GM20000 (cell line): ENCODE measurements at places on chromosomes 12 and 14.

DNA sequence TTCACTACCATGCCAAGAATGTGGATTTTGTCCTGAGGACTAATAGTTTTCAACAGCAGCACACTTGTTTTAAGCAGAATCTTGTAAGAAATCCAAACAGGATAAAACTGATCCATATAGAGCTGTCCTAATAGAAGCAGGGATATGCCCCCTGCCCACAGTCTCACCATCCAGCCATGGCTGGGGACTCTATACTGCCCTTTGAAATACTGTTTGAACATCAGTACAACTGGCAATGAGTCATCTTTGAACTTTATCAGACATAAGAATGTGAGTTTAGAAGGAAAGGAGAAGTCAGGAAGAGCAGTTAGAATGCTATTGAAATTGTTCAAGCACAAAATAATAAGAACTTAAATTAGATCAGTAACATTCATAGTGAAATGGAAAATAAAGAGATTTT is 3.8 kb upstream of the C12orf42 start:
- no peak for DNase-seq

GRCh38 chr12:119069147-119069642 is 87.9 kb downstream of the SRRM4 start:
- DNase-seq: no peak

- peak; percentile 57 for DNase-seq
Measured at GRCh38 chr14:50083467-50084337, 32.7 kb downstream of the VCPKMT start.

DNA sequence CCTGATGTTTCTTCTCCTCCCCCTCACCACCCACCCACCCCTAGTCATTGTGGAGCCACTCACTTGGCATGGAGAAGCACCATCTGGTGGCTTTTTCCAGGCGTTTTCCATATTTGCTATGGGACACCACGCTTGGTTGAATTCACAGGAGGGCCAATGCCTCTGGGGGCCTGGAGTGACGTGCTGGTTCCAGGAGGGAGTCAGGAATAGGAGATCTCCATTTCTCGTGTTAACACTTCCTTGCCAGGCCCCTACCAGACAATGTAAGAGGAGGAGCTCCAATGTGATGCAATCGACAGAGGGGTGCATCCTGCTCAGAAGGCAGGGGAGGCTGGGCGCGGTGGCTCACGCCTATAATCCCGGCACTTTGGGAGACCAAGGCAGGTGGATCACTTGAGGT is 21.6 kb upstream of the TESC start:
- no peak for DNase-seq

DNA sequence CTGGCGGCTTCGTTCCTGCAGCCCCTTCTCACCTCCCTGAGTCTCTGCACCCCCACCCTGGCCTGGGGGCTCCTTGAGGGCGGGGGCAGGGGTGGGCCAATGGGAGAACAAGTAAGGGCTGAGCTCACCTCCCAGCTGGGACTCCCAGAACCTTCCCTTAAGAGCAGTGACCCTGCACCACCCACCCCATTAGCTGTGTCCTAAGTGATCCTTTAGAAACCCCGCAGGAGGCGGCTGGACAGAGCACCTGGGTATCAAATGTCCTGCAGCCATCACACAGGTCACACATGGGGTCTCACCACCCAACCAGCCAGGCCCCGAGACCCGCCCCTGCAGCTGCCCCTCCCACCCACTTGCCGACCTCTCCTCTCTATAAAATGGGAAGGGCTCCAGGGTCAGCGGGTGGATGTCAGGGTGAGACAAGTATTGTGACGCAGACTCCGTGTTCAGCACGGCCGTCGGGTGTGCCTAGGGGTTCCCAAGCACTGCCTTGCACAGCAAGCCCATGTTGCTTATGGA is 151.2 kb upstream of the C14orf180 start:
- DNase-seq: no peak

DNA sequence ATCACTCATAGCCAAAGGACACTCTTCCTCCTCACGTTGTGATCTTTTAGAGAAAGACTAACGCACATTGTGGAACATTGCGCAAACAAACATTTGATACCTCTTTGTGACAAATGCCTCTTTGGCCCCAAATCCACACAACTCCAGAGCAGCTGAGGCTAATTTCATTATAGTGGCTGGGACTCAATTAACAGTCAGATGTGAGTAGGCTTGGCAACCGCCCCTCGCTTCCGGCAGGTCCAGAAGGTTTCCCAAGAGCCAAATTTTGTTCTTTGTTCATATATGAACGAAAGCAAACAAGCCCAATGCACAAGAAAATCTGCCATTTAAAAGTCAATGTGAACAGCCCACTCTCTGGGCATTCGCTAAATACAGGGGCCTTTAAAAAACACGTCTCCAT is 273.9 kb downstream of the GLT1D1 start:
- no peak for DNase-seq

DNA sequence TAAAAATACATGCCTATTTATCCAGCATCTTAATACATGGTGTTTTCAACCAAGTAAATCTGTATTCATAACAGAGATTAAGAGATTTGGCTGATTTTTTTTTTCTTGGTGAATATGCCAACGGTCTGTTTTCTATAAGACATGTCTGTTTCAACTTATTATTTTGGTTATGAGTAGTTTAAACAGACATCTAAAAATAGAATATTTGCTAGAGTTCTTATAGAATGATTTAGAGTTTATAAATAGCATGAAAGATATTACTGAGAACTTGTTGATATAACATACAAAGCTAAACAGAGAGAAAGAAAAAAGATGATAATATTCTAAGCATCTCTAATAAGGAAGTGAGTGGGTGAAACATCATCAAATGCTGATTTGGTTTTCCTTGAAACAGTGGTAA is 199.9 kb downstream of the CCDC91 start:
- DNase-seq: no peak

DNA sequence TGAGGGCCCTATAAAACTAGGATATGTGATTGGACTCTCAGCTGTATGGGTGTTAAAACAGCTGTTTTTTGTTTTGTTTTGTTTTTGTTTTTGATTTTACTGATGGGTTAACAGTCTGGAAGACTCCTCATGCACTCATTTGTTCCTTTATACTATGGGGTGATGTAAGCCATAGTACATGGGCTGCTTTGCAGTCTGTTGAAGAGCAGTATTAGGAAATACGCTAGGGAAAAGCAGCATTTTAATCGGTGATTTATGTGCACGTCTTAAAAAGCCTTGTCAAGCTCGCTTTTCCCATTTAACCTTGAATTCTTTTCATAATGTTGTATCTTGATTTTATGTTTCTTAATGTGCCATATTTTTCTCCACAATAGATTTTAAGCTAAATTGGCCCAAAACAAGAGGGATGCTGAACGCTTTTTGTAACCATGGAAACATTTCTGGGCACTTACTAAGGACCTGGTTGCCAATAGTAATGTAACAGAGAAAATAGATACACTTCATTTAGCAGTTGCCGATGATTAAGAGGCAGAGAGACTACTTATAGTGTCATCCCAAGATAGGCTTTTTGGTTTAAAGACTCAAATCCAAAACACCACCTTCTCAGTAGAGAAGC is 244.0 kb downstream of the SNAPC1 start:
- no peak for DNase-seq

DNA sequence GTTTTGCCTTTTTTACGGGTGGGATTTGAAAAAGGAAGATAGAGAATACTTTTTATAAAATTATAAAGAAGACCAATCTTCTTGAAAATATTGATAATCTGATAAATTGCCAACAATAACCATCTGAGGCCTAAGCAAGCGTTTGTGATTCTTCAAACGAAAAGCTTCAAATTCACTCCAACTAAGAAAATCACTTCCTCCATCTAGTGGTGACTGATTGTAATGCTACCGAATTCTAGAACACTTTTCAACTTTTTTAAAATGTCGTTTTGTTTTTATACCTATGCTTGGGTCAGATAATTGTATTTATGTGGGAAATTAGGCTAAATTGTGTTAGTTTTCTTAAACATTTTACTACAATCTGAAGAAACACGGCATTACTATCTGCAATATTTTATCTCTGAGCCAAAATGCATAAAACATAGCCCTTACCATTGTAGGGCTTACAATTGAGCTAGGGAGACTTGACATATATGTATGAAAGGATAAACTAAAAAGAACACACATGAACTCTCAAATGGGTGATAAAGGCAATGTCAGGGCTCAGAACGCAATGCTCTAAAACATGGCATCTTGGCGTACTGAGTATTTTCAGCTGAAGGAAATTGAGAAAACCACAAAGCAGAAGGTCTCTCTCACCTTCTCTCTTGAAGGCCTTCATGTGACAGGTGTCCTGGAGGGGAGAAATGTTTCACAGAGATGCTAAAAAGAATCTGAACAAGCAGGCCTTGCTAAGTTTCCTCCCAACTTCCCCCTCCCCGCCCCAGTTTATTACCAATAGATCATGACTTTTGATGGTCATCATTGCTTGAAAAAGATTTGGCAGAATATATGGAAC is 36.8 kb upstream of the G2E3 start:
- peak; percentile 40 for DNase-seq

DNA sequence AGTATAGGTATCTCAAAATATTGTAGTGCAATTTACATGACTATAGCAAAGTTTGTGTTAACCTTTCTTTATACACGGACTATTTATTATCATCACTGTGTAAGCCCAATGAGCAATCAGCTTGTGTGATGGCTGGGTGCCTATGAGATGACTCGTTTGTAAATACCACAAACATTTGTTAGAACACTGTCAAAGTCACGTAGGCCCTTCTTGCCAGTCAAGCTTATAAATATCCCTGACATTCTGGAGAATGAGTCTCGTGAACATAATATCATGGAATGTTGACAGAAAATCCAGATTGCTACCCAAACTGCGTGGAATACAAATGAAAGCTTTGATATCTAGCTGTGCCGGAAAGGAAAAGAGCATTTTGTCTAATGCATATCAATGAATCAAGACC is 648.3 kb upstream of the MDGA2 start:
- no peak for DNase-seq

- DNase-seq: no peak
Measured at GRCh38 chr14:95387826-95388445, 68.2 kb upstream of the CLMN start.

GRCh38 chr14:54692284-54692772 is 125.4 kb downstream of the SAMD4A start:
- DNase-seq: no peak

DNA sequence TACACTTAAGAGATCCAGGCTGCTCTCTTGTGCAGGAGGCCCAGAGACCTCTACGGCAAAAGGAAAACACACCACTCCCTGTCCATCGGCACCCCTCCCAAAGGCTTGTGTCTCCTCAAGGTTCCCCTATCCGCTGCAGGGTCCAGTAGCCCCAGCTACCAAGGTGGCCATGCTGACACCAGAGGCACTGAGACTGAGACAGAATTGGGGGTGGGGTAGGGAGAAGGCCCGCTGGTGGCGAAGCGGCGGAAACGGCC is 590 bp downstream of the DDIT3 start:
- DNase-seq: peak; percentile 54

DNA sequence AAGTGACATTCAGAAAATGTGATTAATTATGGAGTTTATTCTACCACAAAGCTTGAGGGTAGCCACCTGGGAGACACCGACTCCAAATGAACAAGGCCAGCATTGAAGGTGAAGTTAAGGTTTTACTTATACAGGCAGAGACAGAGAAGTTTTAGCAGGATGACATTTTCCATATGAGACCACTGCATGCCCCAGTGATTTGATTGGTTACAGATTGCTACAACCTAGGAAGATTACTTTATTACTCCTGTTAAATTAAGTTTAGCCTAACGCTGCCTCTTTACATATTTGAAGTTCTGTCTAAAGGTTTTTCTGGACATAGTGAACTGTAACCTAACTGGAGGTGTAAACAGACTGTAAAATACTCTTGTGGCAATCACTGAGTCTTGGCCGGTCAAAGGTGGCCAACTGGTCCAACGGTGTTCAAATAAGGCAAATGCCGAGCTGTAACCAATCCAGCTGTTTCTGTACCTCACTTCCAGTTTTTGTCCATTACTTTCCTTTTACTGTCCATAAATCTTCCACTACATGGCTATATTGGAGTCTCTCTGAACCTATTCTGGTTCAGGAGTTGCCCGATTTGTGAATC is 57.2 kb downstream of the RIN3 start:
- DNase-seq: no peak

DNA sequence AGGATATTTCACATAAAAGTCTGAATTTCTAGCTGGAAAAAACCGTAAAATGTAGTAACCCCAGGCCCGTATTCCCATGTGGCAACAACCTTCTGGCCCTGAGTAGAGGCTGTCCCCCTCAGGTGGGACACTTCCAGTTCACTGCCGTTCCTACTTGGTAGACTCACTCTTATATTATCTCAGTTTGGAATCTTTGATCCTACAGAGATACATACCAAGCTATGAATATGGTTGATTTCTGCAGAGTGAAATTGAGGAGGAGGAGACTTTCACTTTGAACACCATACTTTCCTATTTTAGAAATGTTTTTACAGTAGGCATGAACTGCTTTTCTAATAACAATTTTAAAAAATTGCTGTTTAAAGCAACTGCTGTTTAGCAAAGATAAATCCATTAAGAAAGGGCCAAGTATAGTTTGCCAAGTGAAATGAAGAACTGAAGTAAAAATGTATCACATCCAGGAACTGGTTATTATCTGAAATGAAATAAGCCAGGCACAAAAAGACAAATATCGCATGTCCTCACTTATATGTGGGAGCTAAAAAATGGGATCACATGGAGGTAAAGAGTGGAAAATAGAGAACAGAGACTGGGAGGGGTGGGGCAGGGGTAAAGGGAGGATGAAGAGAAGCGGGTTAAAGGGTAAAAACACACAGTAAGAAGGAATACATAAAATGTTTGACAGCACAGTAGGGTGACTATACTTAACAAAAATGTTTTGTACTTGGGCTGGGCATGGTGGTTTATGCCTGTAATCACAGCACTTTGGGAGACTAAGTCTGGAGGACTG is 92.8 kb upstream of the METAP2 start:
- DNase-seq: no peak

GRCh38 chr12:115078990-115079389 is 395.0 kb upstream of the TBX3 start:
- DNase-seq: no peak

DNA sequence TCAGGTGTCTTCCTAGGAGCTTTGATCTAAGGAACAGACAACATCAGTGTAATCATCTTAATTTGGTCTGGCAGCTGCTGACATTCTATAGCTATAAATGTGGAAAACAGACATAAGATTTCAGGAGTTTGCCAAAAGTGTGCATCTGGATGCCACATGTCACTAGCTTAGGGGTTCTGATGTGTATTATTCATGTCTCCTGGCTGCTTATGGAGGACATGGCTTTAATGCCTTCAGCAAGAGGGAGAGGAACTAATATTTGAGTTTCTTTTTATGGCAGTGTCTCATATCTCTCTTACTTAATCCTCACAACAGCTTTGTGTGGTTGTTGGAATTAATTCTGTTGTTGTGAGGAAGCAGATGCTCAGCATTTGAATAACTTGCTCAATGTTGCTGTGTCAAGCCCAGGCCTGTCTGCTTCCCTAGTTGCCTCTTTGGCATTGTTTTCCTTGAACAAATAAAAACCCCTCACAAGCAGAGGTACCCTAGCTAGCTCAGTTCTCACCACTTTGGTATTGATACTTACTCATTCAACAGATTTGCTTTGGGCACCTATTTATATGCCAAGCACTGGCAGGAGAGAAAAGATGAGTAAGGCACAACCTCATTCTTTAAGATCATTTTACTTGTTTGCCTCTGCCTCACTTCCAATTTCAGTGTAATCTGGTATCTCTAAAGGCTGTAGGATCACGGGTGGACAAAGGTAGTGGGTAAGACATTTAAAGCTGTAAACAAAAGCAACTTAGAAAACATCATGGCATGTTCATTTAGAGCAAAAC is 39.8 kb upstream of the EID3 start:
- no peak for DNase-seq
